ENCODE measurements at places on chromosomes 2 and 18. TPM values are rescaled to one million over a fixed set of nuclear protein-coding genes. Genes with fewer than 3 reads are reported as not detected.

TUBB8B gene
- total RNA-seq: not detected

ELOA2 gene
- not detected for total RNA-seq

SULT1C2 gene
- total RNA-seq: not detected

CIB4 gene
- not detected for total RNA-seq

KCNG2 gene
- not detected for total RNA-seq

CMPK2 gene
- total RNA-seq: 57.6 TPM

HOXD8 gene
- 7.8 TPM for total RNA-seq

FSHR gene
- not detected for total RNA-seq

UGT1A1 gene
- not detected for total RNA-seq

NYAP2 gene
- total RNA-seq: not detected

SIX3 gene
- total RNA-seq: not detected

CHRNG gene
- not detected for total RNA-seq

CFAP65 gene
- total RNA-seq: not detected

DBI gene
- 119 TPM for total RNA-seq

GATA6 gene
- total RNA-seq: 8.1 TPM

PDE1A gene
- total RNA-seq: 0.46 TPM

NBEAL1 gene
- 14.9 TPM for total RNA-seq

PTPRM gene
- 37.2 TPM for total RNA-seq

CHRND gene
- not detected for total RNA-seq

DOCK10 gene
- 13.7 TPM for total RNA-seq

MROH2A gene
- total RNA-seq: not detected

MYO5B gene
- total RNA-seq: 1.1 TPM

GCKR gene
- total RNA-seq: 3.2 TPM

EMILIN1 gene
- total RNA-seq: 1.9 TPM

HAAO gene
- total RNA-seq: not detected

TTR gene
- total RNA-seq: not detected

UBXN4 gene
- total RNA-seq: 67.9 TPM

RAB6C gene
- total RNA-seq: not detected

ABCB11 gene
- total RNA-seq: 0.65 TPM

UGT1A4 gene
- total RNA-seq: not detected

KCNE4 gene
- total RNA-seq: 0.30 TPM

ADD2 gene
- total RNA-seq: 2.9 TPM

DCTN1 gene
- total RNA-seq: 113 TPM

EPG5 gene
- 9.1 TPM for total RNA-seq

VAMP5 gene
- total RNA-seq: 80.7 TPM

NOL4 gene
- total RNA-seq: not detected

KLHL41 gene
- 0.15 TPM for total RNA-seq

GKN2 gene
- not detected for total RNA-seq

DSG4 gene
- total RNA-seq: not detected

EVX2 gene
- not detected for total RNA-seq

POTEI gene
- under 0.01 TPM for total RNA-seq

All from epithelial cell of umbilical artery (primary cell).